ENCODE measurements at places on chromosomes 6 and 20.

- peak; percentile 65 for DNase-seq
Measured at GRCh38 chr6:27605401-27606342, 132.8 kb upstream of the ZNF184 start.

- DNase-seq: no peak
Measured at GRCh38 chr6:115677198-115677597, 383.5 kb downstream of the FRK start.

GRCh38 chr6:163782436-163783003 is 368.0 kb downstream of the QKI start:
- no peak for DNase-seq

GRCh38 chr20:17624551-17625245 is 54.8 kb downstream of the DSTN start:
- no peak for DNase-seq

DNA sequence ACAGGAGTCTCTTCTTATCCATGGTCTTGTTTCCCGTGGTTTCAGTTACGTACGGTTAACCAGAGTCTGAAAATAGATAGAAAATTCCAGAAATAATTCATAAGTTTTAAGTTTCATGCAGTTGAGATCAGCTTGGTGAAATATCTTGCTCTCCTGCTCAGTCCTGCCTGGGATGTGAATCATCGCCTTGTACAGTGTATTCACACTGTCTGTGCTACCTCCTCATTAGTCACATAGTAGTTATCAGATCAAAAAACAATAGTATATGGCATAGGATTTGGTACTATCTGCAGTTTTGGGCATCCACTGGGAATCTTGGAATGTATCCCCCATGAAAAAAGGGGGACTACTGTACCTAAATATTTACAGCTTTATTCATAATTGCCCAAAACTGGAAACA is 22.7 kb upstream of the MOCS1 start:
- DNase-seq: peak; percentile 33

DNA sequence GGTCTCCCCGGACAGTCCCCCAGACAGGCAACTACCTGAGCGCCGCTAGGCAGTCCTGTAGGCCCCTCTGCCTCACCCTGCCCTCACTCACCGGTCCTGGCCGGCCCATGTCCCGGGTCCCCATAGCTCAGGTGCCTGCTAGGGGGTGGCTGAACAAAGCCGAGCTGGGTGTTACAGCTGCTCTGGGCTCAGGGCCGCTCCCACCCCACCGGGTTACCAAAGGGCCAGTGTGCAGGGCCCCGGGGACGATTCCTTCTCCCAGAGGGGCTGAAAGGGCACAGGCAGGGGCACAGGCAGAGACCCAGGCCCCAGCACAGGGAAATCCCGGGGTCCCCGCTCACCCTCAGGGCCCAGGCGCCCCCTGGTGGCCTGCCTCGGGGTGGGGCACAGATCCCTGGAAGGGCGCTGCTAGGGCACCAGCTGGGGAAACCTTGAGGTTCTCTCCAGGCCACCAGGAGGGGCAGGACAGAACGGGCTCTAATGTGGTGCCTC is 118.4 kb downstream of the GRM4 start:
- DNase-seq: no peak

- DNase-seq: no peak
Measured at GRCh38 chr6:33904747-33905065, 100.9 kb upstream of the MLN start.

- no peak for DNase-seq
Measured at GRCh38 chr6:19070520-19070919, 683.4 kb downstream of the RNF144B start.

DNA sequence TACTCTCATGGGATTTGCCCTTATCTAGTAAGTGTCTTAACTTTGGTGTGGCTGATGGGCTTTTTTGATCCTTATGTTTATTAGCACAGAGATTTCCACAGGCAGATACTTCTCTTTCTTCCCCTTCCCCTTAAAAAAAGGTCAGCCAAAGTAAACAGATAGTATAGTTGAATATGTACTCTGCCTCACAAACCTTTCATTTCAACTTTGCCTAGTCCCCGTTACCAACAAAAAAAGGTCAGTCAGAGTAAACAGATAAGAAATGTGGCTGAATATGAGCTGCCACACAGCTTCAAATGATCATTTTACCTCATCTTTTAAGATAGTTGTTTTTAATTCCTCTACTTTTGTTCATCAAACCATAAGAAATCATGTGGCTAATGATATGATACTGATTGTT is 34.1 kb upstream of the SLC35D3 start:
- DNase-seq: no peak

- no peak for DNase-seq
Measured at GRCh38 chr6:11364971-11365397, 132.5 kb upstream of the NEDD9 start.

- no peak for DNase-seq
Measured at GRCh38 chr20:24915440-24915839, 33.6 kb upstream of the CST7 start.

DNA sequence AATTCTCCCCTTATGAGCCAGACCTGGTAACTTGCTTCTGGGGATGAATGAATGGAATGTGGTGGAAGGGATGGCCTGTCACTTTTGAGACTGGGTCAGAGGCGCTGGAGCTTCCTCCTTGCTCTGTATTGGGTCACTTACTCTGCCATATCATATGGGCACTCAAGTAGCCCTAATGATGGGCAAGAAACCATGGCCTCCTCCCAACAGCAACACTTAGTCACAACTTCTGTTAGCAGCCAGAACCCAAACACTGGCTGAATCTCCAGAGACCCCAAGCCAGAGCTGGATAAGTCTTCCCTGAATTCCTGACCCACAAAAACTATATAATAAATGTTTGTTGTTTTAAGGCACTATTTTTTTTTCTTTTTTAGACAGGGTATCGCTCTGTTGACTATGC is 5.5 kb downstream of the E2F1 start:
- DNase-seq: peak; percentile 26

DNA sequence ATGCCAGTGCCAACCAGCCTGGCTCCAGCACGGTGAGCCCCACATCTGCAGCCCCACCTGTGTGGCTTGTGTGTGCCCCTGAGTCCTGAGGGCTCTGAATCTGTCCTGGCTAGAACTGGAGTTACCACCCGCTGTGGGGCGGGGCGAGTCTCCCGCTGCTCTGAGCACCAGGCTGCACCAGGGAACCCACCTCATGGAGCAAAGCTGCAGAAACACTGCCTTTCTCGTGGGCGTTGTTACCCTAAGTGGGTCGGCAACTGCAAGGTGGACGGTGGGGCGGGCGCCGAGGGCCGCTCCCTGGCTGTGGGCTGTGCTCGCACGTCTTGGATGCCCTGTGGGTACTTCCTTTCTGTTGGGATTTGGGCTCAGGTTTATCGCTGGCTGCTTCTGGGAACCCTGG is 12.7 kb upstream of the ZBTB46 start:
- no peak for DNase-seq

DNA sequence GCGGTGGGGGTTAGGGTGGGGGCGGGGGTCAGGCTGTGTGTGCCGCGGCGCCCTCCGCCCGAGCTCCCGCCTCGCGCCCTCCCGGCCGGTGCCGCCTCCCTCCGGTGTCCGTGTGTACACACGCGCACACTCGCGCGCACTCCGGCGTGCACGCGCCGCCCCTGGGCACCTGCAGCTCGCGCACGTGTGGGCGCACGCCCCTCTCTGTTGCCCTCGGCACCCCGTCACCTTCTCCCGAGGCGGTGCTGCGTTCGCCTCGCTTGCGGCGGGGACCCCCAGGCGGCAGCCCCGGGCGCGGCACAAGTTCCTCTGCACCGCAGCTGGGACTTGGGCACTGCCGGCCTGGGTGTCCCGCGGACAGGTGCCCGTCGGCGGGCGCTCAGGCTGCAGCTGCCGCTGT is 525 bp downstream of the MACROD2 start:
- no peak for DNase-seq

DNA sequence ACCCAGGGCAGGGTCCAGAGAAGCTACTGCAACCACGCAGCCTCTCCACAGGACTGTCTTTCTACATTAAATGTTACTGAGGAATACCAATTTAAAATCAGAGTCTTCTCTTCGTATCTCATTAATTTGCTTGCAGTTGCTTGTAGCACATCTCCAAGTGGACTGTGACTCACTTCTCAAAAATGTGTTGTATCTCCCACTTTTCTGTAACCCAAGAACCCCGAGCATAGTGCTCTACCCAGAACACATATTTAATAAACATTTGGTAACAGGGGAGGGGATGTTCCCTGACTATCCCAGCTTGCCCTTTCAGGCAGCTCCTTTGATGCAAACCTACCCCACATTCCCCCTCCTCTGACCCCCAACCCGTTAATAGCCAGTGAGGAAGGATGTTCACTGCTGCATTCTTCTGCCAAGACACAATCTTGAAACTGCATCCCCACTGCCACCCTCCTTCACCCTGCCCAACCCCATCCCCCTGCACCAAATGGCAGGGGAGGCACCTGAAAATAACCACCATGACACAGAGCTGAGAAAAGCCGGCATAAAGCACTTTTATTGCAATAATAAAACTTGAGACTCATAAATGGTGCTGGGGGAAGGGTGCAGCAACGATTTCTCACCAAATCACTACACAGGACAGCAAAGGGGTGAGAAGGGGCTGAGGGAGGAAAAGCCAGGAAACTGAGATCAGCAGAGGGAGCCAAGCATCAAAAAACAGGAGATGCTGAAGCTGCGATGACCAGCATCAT is 24.2 kb downstream of the FKBP1A start:
- peak; percentile 67 for DNase-seq

- peak; percentile 89 for DNase-seq
Measured at GRCh38 chr6:7697820-7698623, 27.9 kb upstream of the BMP6 start.

GRCh38 chr6:24969343-24969860 is 33.6 kb upstream of the RIPOR2 start:
- DNase-seq: no peak

DNA sequence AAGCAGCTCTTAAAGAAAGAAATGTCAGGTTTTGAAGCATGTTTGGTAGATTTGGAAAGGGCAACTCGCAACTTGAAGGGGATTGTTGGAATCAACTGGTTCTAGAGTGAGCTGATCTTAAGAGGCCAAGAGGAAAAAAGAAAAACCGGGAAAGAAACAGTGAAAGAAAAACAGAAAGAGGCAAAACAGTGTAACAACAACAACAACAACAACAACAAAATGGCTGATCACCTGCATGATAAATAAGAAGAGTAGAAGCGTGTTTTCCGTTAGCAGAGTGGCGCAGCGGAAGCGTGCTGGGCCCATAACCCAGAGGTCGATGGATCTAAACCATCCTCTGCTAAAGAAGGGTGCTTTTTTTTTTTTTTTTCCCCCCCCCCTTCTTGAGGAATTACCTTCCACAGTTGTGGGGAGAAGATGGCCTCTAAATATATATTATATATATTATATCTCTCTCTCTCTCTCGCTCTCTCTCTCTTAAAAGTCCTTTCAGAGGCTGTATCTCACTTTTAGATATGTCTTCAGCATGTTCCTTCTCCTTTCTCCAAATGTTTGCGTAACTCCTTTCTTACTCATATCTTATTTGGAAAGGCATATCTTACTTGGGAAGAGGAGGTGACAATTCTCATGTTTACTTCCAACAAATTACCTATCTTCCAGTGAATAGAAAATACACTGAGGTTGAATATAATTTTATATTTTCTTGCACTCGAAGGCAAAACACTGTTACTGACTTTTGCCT is 134.4 kb downstream of the OR2B2 start:
- DNase-seq: no peak

- no peak for DNase-seq
Measured at GRCh38 chr20:58650181-58650775, 805 bp upstream of the STX16 start.

- no peak for DNase-seq
Measured at GRCh38 chr6:117298941-117299340, 33.6 kb downstream of the VGLL2 start.

- DNase-seq: no peak
Measured at GRCh38 chr20:23412026-23412425, 9.3 kb downstream of the NAPB start.

DNA sequence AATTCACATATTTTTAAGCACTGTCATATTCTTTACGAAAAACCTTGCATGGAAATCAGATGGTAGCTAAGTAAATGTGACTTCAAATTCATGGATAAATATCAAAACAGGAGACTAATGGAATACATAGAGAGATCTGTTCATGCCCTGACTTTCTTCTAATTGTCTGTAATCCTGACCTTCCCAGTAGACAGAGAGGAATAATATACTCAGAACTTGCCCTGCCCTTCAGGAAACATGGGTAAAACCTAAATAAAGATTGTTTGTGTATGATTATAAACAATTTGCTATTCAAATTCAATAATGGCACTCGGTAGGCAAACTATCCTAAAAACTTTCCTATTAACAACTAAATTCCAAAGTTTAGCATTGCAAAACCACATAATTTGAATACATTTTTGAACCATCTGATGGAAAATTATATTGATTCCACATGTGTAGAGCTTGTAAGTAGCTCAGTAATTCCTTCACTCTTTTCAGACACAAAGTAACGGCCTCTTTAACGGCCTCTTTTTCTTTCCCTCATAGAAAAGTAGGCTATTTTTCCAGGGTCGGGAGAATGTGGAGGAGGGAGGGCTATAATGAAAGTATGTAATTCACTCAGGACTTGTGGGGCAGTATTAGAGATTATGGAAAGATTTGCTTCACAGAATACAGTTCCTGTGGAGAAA is 227.6 kb downstream of the ALDH8A1 start:
- no peak for DNase-seq

- no peak for DNase-seq
Measured at GRCh38 chr6:139007428-139007827, 19.4 kb upstream of the REPS1 start.

DNA sequence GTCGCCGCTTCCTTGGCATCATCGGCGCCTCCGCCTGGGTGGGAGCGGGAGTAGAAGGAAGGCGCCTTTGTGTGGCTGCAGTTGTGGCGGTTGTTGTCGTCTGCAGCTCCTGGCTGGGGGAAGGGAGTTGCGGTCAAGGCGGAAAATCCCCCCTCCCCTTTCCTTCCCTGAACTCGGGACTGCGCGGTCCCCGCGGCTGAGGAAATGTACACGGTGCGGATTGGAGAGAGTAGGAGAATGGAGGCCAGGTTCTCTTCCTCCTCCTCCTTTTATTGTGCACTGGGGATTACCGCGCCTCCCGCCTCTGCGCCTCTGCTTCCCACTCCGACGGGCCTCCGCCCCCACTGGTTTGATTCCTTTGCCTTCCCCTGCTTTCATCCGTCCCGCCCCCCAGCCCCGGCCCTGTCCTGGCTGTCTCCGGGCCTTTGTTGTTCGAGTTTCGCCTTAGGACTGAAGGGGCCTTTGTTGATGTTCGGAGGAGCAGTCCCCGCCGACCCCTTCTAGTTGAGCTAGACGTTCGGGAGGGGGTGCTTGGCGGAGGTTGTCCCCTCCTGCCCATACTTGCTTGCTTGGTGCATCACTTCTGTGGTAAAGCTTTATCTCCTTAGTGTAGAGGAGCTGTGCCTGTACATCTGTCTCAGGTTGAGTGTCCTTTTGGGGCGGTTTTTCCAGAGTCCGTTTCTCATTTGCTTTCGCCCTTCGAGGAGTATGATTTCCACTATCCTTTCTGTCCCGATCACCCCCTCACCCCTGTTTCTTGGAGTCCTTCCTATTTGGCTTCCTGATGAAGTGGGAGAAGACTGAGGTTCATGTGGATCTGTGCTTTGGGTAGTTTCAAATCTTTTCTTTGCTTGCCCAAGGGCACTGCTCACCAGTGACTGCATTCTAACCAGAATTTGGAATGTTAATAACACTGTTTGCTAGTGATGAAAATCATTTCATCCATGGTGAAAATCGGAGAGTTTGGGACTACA is 764 bp downstream of the ZNF292 start:
- peak; percentile 44 for DNase-seq

All from astrocyte (in vitro differentiated cells and primary cell).